ENCODE measurements at places on chromosomes 12 and 14.

- DNase-seq = no peak
These were observed 123.7 kb upstream of the GARIN6 start for GRCh38 chr12:99523853-99524252.

DNA sequence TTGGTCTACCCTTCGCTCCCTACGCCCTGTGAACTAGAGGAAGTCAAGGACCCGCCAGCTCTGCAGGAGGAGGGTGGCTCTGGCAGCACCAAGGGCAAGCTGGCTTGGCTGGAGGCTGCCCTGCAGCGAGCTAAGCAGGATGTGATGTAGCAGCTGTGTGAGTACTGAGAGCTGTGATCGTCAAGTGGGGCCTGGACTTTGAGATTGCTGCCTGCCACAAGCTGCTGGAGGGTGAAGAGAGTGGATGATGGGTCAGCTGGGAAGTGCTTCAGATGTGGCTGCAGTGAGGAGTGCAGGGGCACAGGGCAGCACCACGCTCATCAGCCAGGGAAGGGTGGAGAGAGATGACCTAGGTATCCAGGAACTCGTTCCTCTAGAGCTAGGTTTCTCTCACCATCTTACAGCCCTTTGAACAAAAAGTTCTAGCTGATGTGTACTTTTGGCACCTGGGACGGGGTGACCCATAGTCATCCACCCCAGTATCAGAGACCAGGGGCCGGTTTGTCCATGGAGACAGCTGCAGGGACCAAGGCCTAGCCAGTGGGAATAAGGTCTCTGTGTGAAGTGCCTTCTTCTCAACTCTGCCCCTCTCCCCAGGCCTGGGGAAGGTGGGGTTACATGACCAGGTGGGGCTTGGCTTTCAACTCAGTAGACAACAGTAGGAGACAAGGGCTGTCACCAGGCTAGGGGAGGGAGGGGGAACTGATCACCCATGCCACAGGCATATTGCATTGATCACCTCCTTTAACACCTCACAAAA, 3.2 kb downstream of the KRT86 start:
- no peak for DNase-seq

- DNase-seq = no peak
These were observed 33.2 kb upstream of the KICS2 start for GRCh38 chr12:64255249-64255648.

GRCh38 chr12:96256672-96257361, 62.6 kb downstream of the ELK3 start:
- DNase-seq = no peak

DNA sequence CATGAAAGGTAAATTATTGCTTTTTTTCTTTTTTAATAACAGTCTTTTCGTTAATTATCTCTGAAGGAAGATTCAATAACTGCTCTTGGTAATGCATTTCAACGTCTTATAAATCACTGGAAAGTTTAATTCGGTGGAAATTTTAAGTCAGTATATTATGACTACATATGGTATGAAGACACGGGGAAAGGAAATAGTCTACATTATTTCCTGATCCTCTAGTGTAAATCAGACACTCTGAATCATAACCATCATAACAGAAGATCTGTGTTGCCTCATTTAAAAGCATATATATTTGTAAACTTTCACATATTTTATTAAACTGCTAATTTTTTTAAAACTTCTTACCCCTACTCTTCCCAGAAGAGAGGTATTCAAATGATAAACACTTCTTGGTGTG, 53.7 kb downstream of the EFCAB11 start:
- no peak for DNase-seq

GRCh38 chr12:49609059-49609874, 3.8 kb upstream of the FAM186B start:
- no peak for DNase-seq

- DNase-seq = no peak
These were observed 128.0 kb downstream of the RFLNA start for GRCh38 chr12:124422570-124423523.

GRCh38 chr12:57813111-57813970, 5.2 kb downstream of the AVIL start:
- no peak for DNase-seq

GRCh38 chr12:3167636-3168035, 90.5 kb downstream of the TSPAN9 start:
- DNase-seq = no peak

GRCh38 chr14:60326274-60326673, 77.3 kb downstream of the PPM1A start:
- DNase-seq = no peak

DNA sequence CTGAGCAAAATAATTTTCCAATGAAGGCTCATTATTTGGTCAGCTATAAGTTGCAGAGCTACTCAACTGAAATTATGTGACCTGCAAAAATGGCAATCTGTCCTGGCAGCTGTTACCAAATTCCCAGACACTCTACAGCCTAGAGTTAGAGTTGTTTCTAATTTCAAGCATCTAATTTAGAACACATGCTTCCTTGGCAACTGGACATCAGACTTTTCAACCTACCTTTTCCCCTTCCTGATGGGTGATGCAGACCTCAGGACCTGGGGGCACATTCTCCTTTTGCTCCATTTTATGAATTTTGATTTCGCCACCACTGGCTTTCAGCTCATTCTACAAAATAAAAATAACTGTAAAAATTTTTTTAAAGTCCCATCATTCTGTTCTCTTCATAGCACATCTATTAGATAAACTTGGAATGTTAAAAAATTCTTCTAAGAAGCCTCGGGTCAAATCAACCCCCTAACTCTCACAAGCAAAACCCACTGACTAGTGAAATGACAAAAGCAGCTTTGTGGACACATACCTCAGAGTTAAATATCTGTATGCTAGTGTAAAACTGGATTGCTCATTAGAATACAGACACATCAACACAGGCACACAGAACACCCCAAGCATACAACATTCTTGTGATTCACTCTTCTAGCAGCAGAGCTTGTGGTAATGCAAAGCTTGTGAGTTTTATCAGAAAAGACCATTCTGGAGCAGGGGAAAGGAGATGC, 33.5 kb upstream of the CERS5 start:
- DNase-seq = no peak

- DNase-seq = no peak
These were observed 116.1 kb downstream of the DUSP6 start for GRCh38 chr12:89236237-89236636.

DNA sequence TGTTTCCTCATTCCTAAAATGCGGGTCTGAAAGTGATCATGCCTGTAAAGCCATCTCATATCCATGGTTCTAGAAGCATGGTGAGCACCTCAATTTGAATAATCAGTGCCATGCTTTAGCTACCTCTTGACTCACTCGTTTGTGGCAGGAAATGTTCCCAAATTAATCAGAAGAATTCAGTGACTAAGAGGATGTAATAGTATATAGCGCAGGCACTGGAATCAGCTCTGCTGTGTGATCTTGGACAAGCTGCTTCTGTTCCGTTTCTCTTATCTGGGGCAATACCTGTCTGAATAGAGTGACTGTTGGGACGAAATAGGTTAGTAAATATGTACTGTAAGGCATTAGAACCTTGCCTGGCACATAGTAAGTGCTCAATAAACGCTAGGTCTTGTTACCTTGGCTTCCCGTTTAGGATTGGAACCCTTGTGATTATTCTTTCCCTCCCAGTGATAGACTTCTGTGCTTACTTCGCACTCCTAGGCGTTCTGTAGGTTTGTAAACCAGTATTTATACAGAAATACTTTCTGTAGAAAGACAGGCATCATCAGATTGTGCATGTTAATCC, 820 bp upstream of the SMAGP start:
- DNase-seq = no peak

- no peak for DNase-seq
These were observed 33.5 kb upstream of the KCNA5 start for GRCh38 chr12:5010151-5010550.

DNA sequence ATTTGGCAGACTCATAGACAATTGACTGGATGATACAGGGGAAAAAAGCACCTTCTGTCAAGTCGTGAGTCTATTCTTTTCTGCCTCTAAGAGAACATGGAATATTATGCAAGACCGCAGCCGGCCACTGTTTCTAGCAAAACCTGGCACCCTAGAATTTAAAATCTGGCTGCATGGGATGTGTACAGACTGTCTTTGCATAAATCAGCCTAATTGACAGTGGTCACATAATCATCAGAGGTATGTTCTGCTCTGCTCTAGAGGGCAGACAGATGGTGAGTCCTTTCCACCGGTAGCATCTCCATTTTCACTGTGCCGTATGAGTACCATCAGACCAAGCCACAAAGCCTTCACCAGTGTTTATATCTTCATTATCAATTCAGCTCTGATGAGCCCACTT, 80.6 kb downstream of the KCNK10 start:
- DNase-seq = no peak

DNA sequence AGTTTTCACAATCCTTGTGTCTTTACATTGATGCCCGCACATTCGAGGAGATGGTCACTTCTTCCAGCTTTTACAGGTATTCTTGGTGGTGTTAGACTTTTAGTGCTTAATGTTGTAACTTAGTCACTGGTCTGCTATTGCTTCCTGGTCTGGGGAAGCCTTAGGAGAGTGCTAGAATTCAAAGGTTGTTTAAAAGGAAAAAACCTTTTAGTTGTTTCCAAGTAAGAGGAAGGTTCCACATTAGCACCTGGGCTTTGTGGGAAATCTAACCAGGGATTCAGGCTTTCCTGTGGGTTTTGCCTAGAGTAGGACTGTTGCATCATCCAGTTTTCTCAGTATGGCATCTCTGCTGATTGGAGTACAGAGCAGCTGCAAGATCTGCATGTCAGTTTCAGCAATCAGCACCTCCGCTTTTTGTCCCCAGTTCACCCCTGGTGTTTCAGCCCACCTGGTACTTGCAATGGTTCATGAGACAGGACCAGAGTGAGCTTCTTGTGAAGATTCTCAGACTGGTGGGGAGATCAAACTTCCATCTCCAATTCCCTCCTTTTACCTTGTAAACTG, 44.0 kb upstream of the PLBD1 start:
- DNase-seq = no peak

DNA sequence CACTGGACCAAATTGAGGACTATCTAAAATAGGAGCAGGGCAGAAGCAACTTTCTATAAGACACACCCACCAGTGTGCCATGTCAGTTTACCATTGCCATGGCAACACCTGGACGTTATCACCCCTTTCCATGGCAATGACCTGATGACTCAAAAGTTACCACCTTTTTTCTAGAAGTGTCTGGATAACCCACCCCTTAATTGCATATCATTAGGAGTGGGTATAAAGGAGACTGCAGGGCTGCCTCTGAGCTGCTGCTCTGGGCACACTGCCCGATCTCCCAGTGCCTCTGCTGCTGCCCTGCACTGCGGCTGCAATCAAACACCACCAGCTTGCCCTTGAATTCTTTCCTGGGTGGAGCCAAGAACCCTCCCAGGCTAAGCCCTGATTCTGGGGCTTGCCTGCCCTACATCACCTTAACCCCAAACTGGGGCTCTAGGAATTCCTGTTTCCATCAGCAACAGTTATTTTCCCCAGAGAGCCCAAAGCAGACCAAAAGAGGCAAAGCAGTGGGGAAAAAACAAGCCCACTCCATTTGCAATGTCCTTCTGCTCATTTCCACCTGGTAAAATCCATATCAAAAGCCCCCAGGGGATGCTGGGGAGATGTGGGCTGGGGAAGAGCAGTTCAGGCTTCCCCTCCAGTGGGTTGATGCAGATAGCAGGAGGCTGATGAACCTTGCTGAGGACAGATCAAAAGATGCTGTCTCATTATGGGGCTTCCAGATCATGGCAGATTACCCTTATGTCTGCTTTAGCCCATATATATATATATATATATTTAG, 129.5 kb upstream of the NCOR2 start:
- DNase-seq = no peak

DNA sequence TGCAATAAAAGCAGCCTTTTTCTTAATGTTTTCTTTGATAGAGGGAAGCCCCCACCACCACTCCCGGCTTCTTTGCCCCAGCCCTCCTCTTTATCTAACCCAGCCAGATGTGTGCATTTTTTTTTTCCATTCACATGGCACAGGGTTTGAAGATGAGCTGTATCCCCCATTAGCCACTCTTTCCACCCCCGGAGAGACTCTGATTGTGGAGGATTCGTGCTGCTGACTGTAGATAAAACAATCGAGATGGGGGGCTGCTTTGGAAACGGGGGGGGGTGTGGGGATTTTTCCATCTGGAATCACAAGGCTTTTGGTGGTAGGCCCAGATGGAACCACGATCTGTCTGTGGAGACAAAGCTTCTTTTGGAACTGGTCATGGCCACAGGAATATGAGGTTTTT, 46.2 kb upstream of the VASH1 start:
- DNase-seq = no peak

GRCh38 chr12:90801776-90802175, 153.2 kb downstream of the CCER1 start:
- DNase-seq = no peak

DNA sequence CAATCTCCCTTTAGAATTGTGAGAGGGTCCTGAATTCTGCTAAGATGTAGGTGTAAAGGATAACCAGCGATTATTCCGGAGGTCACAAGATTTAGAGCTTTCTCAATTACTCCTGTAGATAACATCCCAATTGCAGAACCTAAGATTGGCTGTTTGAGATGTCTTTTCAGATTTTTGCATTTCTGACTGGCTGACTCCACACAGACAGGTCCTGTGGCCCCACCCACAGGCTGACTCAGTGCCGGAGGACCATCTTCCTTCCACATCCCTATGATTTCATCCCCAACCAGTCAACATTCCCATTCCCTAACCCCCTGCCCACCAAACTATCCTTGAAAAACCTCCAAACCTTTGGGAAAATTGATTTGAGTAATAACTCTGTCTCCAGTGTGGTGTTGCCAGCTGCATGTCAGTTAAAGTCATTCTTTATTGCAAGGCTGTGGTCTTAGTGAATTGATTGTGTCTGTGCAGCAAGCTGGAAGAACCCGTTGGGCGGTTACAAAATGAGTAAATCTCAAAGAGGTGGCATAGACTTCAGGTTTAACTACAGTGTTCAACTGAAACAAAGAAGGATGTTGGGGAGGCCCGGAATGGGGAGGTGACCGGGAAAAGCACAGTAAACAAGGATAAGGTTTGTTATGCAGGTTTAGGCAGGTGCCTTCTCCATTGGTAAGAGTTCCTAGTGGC, 10.6 kb downstream of the FNTB start:
- no peak for DNase-seq

DNA sequence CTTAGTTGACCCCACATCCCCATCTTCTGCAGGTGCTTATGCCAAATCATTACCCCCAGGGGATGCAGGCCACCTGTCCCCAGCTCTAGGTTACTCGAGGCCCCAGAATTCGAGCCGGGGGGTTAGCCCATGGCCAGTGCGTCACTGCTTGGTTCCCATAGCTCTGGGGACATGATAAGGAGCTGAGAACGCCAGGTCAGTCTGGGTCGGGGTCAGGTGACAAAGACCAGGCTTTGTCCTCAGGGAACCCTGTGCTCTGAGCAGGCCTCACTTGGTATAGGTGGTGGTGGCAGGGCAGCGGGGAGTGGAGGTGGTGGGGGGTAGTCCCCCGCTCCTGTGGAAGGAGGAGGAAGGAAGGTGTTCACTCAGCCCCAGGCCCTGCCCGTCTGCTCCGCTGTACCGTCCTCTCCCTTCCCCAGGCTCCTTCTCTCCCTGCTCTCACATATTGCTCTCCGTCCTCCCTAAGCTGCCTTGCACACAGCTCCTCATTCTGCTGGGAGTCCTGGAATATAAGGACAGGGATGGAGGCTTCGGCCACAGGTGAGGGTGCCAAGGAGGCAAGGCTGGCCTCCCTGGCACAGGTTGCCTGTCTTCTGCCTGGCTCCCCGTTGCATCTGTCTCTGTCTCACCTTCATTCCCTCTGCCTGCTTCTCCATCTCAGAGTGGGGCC, 2.0 kb upstream of the MYH6 start:
- DNase-seq = no peak

- no peak for DNase-seq
These were observed 4.3 kb downstream of the KLRC4 start for GRCh38 chr12:10405294-10405693.

- no peak for DNase-seq
These were observed 73.8 kb upstream of the BDKRB2 start for GRCh38 chr14:96130854-96131253.

Data from esophagus squamous epithelium (tissue), 5 donors.